ENCODE measurements at places on chromosomes 12 and 14.
A peak's percentile ranks its signal among the peaks of the same experiment; 100 is the strongest.

DNA sequence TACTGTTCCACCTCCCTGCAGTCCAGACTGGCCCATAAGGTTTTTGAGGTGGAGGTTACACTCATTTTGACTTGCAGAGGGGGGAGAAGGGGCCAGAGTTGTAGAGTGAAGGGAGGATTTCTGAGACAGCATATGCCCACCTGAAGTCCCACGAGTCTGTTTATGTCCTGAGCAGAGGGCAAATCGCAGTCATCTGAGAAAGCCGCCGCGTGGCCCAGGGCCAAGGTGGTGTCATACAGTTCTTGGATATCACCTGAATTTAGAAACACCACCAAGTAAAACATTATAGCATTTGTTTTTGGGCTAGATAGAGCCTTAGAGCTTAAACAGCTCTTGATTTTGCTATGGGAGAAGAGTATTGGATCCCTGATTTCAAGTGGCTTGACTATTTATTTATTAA is 30.9 kb downstream of the TDG start:
- DNase-seq, result no peak

DNA sequence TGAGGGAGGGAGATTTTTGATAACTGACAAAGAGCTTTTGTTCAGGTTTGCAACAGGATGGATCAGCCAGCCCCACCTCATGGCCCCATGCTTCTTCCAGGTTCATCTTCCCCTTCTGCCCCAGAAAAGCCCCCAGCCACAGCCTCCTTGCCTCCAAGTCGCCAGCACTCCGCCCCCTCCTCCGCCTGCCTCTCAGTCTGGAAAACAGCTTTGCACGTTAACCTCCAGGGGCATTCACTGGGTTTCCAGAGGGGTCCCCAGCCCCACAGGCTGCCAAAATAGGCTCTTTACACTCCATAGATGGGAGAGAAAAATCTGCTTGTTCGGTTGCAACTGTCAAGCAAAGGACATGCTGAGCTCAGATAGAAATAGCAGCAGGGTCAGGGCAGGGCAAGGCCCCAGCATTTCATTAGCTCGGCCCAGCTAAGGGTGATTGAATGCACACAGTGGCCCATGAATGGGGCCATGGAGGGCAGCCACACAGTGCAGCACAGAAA is 253.6 kb downstream of the ZFP36L1 start:
- no peak for DNase-seq

GRCh38 chr14:91996948-91997371 is 42.9 kb downstream of the TRIP11 start:
- DNase-seq, result no peak

DNA sequence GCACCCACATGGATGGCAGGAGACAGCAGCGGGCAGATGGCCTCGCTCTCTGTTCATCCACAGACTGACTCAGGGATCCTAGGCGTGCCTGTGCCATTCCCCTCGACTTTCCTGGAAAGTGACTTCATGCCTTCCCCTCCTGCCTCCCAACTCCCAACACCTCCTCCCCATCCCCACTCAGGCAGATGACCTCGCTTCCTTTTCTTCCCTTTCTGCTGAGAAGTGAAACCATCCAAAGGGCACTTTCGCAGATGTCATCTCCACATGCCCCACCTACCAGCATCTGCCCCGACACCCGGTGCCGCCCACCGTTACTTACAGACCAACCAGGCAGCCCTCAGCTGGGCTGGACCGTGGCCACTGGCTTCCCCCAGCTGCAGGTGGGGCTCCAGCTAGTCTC is 29.6 kb downstream of the BEGAIN start:
- no peak for DNase-seq

DNA sequence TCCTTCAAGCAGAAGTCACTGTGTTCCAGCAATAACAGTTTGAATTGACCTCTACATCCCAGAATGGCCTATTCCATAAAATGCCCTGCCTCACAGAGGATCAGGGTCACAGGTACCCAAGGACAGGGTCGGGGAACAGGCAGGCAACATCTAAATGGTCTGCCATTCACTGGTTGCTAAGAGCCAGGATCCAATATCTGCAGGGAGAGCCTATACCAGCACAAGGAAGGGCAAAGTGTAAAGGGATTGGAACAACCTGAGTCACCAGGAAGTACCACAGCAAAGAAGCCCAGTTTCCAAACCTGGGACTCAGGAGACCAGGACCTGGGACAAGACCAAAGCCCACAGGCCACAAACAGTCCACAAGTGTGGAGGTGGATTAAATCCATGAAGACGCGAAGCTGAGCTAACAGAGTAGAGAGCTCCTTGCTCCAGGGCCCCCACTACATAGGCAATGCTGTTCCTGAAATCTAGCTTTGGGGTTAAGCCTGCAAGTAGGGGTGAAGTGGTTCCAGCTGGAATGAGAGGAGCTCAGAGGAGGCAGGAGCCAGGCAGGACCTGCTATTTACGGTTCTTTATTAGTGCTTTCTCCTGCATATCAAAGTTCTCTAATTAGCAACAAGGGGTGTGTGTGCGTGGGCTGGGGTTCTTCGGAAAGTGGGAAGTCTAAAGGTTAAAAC is 274.3 kb downstream of the BCL11B start:
- DNase-seq, result no peak

GRCh38 chr12:127240249-127240929 is 1026.6 kb upstream of the TMEM132C start:
- no peak for DNase-seq

DNA sequence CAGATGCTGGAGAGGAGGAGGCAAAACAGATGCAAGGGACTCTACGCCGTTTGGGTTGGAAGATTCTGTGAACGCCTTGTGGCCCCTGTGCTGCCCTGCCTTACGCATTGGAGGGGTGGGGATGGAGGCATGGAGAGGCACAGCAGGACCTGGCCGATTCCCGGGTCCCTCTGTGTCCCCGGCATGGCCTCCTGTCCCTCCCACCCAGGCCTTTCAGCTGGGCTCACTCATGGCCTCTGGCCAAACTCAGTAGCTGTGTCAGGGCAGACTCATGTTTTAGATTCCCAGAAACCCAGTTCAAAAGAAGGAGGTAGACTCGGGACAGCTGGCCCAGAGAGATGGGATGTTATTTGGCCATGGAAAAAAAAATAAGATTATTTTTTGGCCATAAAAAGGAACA is 40.1 kb downstream of the TESC start:
- no peak for DNase-seq

GRCh38 chr12:126404293-126404881 is 1339.2 kb downstream of the AACS start:
- DNase-seq, result no peak

DNA sequence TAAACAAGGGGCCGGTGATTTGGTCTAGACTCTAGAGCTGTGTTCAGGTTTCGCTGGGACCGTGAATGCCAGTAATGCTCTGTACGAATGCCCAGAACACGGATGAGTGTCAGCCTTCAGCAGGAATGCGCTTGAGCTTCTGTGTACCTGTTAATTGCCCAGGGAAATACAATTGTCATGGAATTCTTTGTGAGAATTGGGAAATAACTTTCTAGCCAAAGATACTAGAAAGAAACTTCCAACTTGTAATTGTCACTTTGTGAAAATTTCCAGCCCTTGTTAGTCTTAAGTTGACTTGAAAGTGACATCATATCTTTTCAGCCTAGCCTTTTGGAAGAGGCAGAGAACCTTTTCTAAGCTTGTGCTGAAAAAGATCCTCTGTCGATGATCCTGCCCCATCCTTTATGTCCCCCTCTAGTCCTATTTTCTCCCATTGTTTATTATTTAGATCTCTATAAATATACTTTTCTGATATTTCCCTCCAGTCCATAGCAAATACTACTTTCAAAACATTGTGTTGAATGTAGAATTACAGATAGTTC is 2.7 kb downstream of the CHST11 start:
- DNase-seq, result no peak

DNA sequence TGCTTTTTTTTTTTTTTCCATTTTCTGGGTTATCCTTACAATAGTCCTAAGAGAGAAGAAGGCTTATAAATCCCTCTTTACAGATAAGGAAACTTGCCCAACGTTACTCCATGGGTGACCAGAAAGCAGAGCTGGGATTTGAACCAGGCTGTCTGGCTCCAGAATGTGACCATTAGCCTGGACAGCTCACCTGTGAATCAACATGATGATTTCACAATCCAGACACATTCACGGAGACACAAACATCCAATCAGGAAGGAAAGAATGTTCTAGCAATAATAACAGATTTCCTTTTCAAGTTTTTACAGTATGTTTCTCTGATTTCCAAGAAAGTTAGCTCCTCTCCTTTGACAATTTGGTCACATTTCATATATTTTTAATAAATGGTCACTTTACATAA is 118.3 kb downstream of the GALC start:
- DNase-seq, result no peak

- DNase-seq, result no peak
Measured at GRCh38 chr12:77060883-77061240, 4.5 kb downstream of the E2F7 start.

GRCh38 chr14:100147181-100147631 is 12.2 kb downstream of the DEGS2 start:
- DNase-seq, result peak; percentile 63
